ENCODE measurements at places on chromosomes 11 and 22.

GRCh38 chr11:35047179-35047578, 91.8 kb upstream of the CD44 start:
- DNase-seq: peak; percentile 20

- DNase-seq: no peak
Observed at GRCh38 chr11:69436041-69436982, 45.2 kb upstream of the LINC01488 start.

DNA sequence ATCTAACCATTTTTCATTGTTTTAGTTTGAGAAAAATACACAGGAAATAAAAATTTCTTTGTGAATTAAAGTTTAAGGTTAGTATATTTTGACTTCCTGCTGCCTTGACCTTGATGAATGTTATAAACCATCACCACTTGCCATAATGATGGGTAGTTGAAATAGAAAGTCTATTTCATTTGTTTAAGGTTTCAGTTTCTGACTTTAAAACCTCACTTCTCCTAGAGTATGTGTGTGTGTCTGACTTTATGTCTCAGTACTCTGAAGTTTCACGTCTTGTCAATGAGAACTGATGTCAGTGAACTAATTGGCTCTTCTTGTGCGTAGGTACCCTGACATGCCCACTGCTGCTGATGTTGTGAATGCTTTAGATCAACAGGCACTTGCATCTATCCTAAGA, 188.2 kb downstream of the METTL15 start:
- DNase-seq: no peak

DNA sequence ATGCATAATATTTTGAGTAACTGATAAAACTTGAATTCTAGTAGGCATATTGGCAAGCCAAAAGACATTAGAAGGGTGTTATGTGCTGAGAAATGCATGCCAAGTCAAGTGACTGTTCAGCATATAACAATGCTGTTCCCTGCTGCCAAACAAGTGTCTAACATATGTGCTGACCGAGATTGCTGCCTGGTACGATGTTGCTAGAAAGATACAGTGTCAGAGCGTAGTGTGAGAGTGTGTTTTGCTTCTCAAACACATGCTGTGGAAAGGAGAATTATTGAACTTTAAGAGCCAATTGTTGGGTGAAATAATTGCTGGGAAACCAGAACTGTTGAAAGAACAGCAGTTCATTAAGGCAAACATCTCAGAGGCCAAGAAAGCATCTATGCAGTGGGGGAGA, 71.3 kb upstream of the GRIA4 start:
- no peak for DNase-seq

GRCh38 chr11:14529321-14529720, 9.1 kb upstream of the PSMA1 start:
- no peak for DNase-seq

DNA sequence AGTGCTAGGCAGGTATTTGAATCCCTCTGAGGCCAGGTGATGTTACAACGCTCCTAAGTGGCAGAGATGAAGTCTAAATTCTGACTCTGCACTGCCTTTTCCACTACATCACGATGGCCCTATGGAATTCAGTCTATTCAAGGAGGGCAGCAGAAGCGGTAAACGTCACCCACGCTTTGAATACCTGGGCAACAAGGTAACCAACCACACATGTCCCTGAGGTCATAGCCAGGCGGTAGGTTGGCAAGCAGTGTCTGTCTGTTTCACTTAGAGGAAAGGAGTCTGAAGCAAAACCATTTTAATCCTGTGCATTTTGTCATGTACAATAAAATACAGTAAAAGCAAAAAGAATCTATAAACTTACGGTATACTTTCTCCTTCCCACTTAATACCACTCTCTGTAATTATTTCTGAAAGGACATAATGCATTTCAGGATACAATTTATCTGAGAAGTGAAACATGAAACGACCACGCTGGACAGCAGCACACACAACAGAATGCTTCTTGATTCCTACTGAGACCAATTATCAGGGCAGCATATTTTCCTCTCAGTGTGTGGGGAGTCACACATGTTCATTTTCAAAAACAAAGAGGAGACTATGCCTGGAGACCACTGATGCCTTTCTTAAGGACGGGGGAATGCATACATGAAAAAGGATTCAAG, 51.3 kb downstream of the PRDM10 start:
- DNase-seq: no peak

- no peak for DNase-seq
Observed at GRCh38 chr22:43919106-43919973, 4.3 kb upstream of the PNPLA3 start.

GRCh38 chr11:103898577-103899336, 137.7 kb upstream of the DDI1 start:
- no peak for DNase-seq

- DNase-seq: no peak
Observed at GRCh38 chr22:41263704-41264103, 22.3 kb downstream of the RANGAP1 start.

DNA sequence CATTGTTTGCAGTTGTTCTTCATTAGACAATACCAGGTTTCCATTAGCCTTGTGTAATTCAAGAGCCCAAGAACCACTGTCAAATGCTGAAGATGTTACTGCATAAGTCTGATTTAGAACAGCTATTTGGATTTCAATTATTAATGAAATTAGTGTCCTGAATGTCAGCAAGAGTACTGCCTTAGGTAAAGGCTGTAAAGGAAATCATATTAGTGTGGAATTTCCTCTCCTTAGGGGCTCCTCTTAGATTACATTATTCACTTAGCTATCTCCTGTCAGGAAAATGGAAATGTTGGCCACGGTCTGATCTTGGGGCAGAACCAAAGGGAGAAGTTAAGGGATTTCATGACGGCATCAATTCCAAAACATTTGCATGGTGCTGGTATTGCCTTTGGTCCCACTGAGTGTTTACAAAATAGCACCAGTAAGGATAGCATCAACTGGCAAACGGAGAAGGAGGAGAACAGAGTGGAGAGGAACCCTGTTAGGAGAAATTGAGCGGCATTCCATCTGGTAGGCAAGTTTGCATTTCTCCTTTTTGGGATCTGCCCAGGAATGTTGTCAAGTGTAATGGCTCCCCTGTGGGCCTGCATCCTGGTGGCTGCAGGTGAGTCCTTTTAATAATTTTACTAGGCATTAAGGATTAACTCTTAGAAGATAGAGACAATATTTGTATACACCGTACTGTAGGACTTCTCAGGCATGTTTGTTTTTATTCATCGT, at the start of gene HTR3B:
HTR3B (plus strand) TSS at position 418 of the 723 bp plus-strand sequence; CDS start at position 556, 138 bp downstream.
- no peak for DNase-seq

- no peak for DNase-seq
Observed at GRCh38 chr11:71245601-71246391, 6.6 kb downstream of the SHANK2 start.

GRCh38 chr11:9150501-9150900, 59.1 kb upstream of the SCUBE2 start:
- no peak for DNase-seq

GRCh38 chr22:46674367-46674781, 54.2 kb downstream of the GRAMD4 start:
- peak; percentile 69 for DNase-seq

Measured in activated T-helper 1 cell treated with Interleukin-2 at 50 U/mL for 16 hours (primary cell).